ENCODE measurements at places on chromosomes 3 and 15.
A peak's percentile ranks its signal among the peaks of the same experiment; 100 is the strongest.

- DNase-seq: no peak
Observed at GRCh38 chr15:65411465-65412071, 11.2 kb downstream of the IGDCC4 start.

DNA sequence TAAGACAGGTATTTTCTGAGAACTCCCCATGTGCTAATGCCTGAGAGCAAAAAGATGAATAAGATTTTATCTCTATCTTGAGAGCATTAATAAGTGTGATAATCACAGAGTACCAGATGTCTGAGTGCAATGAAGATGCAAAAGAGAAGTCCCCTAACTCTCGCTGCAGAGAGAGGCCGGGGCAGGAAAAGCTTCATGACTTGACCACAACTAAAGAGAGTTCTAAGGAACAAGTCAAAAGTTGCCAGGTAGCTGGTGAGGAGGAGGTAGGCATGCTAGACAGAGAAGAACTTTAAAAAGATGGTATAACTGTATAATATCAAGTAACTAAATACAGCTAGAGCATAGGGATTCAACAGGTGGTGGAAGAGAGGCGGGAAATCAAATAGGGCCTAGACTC lies 28.8 kb downstream of the MTMR10 start:
- no peak for DNase-seq

DNA sequence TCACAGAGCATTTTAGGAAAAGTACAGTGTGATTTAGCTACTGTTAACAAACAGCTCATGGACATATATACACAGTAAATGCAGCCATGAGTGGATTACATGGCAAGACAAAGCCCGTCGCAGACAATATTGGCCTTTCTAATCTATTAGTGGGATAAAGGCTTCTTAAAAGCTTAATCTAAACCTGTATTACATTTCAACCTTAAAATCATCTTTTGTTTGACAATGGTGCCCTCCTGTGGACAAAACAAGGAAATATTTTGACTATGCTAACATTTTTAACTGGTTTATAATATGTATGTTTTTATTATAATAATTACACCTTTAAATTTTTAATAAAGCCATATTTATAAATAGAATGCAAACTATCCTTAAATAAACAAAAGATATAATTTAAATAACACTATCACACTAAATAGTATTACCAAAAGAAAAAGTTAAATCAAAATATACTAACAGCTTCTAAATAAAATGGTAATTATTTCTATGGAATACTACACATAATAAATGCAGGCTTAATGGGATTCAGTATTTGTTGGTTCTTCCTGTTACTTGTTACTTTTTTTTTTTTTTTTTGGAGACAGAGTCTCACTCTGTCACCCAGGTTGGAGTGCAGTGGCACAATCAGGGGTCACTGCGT lies 38.6 kb downstream of the TAFA4 start:
- peak; percentile 52 for DNase-seq

DNA sequence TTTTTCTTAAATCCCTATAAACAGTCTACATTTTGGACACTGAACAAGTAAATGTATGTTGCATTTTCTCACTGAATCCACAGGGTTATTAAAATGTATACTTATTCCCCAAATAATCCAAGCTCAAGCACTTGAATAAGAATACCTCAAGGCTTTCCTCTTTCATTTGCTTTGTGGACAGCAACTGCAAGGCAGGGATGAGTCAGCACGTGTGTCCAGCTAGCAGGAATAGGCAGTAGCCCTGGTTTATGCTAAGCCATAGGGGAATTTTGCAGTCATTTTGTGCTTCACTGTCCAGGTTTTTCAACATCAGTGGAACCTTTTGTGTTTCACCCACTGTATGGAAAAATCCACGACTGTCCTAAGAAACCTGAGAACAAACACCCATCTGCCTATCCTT lies 96.7 kb upstream of the KCNMB2 start:
- DNase-seq: no peak

GRCh38 chr3:162134571-162134970 lies 638.0 kb downstream of the OTOL1 start:
- DNase-seq: no peak

- DNase-seq: no peak
Observed at GRCh38 chr15:50563756-50564155, 17.3 kb upstream of the USP50 start.

- no peak for DNase-seq
Observed at GRCh38 chr3:144051211-144051610, 79.6 kb downstream of the DIPK2A start.

GRCh38 chr3:126127452-126127851 lies 43.5 kb upstream of the SLC41A3 start:
- no peak for DNase-seq

GRCh38 chr3:191768421-191768820 lies 307.5 kb downstream of the PYDC2 start:
- DNase-seq: no peak

DNA sequence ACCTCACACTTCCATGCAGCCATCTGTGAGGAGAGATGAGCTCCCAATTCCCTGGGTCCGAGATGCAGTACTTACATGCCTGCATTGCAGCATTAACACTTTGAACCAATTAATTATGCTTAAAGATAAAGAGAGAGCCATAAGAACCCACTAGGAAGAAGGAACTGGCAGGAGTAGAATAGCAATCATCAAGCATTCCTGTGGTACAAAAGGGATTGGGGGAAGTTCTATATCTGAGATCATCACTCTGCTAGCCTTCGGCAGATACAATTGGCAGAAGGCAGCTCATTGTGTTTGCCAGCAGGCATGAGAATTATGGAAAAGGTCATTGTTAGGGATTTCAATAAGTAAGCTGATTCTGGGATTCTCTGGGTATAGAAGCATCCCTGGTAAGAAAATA lies 891.4 kb downstream of the NTRK3 start:
- no peak for DNase-seq

DNA sequence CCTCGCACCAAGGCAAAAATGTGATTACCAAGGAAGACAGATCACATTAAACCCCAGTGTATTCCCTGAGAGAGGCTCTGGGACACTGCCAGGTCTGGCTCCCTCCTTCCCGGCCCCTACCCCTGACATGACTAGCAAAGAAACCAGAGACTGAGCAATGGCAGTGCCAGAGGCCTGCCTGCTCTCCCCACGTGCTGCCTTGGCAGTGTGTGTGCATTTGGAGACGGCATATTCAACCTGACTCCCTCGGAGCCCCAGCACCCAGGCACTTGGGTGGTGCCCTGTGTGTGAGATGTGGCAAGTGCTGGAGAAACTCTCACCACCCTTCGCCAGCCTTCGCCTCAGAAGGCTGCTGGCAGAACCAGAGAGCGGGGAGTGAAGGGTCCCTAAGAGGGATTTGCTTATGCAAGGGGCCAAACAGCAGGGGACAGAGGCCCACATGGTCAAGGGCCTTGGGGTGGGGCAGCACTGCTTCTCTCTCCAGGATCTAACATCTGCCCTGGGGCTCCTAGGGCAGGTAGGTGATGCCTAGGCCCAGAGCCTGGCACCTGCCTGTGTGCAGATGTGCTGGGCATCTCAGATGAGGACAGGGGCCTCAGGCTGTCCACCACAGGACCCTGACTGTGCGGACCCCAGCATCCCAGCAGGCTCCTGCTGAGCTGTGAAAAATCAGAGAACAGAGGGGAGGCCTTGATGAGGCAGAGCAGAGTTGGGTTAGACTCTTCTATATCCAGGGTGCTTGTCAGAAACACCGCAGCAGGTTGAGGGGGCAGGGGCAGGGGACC lies 23.6 kb upstream of the PLXNA1 start:
- no peak for DNase-seq

- no peak for DNase-seq
Observed at GRCh38 chr3:165254812-165255211, 58.6 kb upstream of the SLITRK3 start.

- no peak for DNase-seq
Observed at GRCh38 chr3:99118381-99118780, 216.9 kb upstream of the DCBLD2 start.

DNA sequence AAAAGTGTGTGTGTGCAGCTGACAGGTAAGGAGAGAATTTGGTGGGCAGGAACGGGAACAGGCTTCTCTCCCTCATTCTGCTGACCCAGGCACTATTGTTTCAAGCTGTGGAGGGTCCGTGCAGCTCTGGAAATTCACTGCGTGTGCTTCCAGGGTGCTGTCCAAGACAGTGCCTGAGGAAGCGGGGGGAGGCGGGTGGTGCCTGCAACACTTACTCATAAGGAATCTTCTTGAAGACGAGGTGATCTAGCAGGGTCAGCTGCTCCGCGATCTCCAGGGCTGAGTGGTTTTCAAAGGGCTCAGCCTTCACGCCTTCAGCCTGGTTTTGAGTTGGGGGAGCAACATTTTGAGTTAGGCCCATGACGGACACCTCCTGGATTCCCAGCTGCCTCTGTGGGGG lies 46.6 kb upstream of the CTSH start:
- DNase-seq: no peak

GRCh38 chr3:55647063-55647462 lies 160.0 kb upstream of the WNT5A start:
- no peak for DNase-seq

DNA sequence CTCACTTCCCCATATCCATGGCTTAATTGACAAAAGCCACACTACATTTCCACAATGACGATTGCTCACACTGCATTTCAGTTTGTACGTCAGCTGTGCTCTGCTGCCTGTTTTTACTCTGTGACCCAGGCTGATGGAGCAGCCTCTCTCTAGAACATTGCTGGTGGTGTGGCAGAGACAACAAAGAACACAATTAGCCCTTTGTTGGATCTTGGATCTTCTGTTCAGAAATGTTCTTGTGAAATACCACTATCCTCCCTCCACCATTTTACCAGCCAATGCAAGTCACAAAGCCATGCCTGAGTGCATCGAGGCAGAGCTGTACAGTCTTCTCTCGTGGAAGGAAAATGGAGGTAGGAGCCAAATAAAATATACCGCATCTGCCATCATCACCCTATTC lies 56.9 kb upstream of the TBC1D5 start:
- DNase-seq: no peak

Measured in CD4-positive, alpha-beta T cell treated with Interleukin-21 for 1 hour (primary cell).